ENCODE measurements at places on chromosomes 1 and 21. TPM values are rescaled to one million over a fixed set of nuclear protein-coding genes. Genes with fewer than 3 reads are reported as not detected.

- H3K4me1 ChIP-seq, result no peaks in the 10 kb centered on the region
- no peak for DNase-seq
- H3K27me3 ChIP-seq, result no peaks in the 10 kb centered on the region
- no peaks in the 10 kb centered on the region for H3K36me3 ChIP-seq
- no peak overlapping the region for H3K27ac ChIP-seq
- H3K4me3 ChIP-seq, result no peak overlapping the region
Observed at GRCh38 chr1:174167265-174167803, 8.0 kb downstream of the RABGAP1L start.

DNA sequence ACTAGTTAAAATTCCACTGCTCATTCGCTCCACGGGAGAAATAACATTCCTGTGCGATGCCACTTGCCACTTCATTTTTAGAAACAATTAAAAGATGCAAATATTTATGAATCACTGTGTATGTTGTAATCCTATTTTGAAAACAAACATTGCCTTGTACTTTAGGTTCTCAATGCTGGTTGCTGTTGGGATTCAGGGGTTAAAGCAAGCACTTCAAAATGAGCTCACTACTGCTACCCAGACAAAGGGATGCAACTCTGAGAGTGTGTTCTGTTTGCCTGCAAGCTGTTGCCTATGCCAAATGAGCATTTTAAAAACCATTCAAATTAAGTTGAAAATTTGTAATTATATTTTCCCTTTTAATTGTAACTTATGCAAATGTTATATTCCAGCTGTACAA is 87.5 kb downstream of the RWDD3 start:
- no peak overlapping the region for H3K4me3 ChIP-seq
- no peaks in the 10 kb centered on the region for H3K27me3 ChIP-seq
- DNase-seq, result no peak
- no peaks in the 10 kb centered on the region for H3K36me3 ChIP-seq

The PRDM2 gene
- total RNA-seq, result 22.9 TPM

The TINAGL1 gene
- 2.5 TPM for total RNA-seq

- no peaks in the 10 kb centered on the region for H3K36me3 ChIP-seq
- peaks cover 2% of the 10 kb centered on the region for H3K4me1 ChIP-seq
- no peak overlapping the region for H3K27ac ChIP-seq
- no peaks in the 10 kb centered on the region for H3K27me3 ChIP-seq
Observed at GRCh38 chr1:11887666-11888007, 28.9 kb upstream of the NPPB start.

DNA sequence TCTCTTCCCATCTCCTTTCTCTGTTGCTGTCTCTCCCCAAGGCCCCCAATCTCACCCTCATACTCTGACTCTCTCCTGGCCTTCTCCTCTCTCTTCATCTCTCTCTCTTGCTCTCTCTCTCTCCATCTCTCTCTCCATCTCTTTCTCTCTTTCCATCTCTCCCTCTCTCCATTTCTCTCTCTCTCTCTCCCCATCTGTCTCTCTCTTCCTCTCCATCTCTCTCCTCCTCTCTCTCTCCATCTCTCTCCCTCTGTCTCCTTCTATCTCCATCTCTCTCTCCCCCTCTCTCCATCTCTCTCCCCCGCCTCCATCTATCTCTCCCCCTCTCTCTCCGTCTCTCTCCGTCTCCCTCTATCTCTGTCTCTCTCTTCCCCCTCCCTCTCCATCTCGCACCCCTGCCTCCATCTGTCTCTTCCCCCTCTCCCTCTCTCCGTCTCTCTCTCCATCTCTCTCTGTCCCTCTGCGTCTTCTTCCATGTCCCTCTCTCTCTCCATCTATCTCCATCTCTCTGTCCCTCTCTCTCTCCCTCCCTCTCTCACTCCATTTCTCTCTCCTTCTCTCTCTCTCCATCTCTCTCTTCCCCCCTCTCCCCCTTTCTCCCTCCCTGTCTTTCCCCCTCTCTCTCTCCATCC is 16.0 kb upstream of the EPHA8 start:
- H3K36me3 ChIP-seq, result no peaks in the 10 kb centered on the region
- H3K4me1 ChIP-seq, result no peaks in the 10 kb centered on the region
- no peak for DNase-seq
- H3K27ac ChIP-seq, result no peak overlapping the region

GRCh38 chr1:23565776-23566175 is 6.5 kb upstream of the ID3 start:
- H3K4me3 ChIP-seq, result no peak overlapping the region
- H3K27ac ChIP-seq, result no peak overlapping the region
- H3K4me1 ChIP-seq, result peaks cover 9% of the 10 kb centered on the region
- H3K36me3 ChIP-seq, result no peaks in the 10 kb centered on the region
- no peak for DNase-seq

The EDN2 gene
- 0.22 TPM for total RNA-seq

The SLC25A34 gene
- 1.5 TPM for total RNA-seq

The MANEAL gene
- 22.7 TPM for total RNA-seq

The ROR1 gene
- 75.9 TPM for total RNA-seq

DNA sequence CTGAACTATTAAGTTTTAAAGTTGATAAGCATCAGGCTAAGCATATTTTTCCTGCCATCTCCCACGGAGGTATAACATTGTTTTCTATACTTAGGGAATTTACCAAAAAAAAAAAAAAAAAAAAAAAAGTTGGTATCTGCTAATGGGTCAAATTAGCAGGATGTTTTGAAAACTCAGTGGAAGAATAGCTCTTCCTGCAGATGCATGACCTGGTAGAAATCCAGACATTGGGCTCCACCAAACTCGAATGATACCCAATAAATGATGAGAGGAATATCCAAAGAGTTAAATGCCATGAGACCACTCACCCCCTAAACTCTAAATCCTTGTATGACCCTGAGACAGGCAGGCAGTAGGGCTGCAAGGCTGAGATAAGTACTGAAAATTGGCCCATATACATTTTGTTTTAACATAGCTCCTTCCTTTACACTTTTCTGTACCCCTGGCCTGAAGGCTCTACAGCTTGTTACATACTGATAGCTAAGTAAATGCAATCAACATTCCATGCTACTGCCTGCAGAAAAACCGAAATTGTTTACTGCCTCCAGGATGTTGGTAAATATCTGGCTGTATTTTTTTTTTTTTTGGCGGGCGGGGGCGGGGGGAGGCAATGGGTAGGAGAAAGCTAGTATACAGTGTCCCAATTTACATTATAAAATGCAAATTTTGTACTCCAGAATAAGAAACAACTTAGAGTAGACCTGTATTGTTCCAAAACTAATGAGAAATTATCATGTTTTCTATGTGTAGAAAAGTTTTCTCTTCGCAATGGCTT is 57.6 kb downstream of the NFIA start:
- DNase-seq, result no peak
- no peak overlapping the region for H3K4me3 ChIP-seq
- H3K27ac ChIP-seq, result no peak overlapping the region
- peaks cover 3% of the 10 kb centered on the region for H3K4me1 ChIP-seq
- no peaks in the 10 kb centered on the region for H3K36me3 ChIP-seq
- H3K27me3 ChIP-seq, result no peaks in the 10 kb centered on the region

- no peak overlapping the region for H3K27ac ChIP-seq
- H3K4me3 ChIP-seq, result no peak overlapping the region
Observed at GRCh38 chr21:20720623-20721022, 277.6 kb upstream of the NCAM2 start.

The ARHGEF10L gene
- 20.2 TPM for total RNA-seq

GRCh38 chr1:191049781-191050180 is 572.1 kb upstream of the BRINP3 start:
- H3K27me3 ChIP-seq, result no peaks in the 10 kb centered on the region
- H3K36me3 ChIP-seq, result no peaks in the 10 kb centered on the region
- DNase-seq, result no peak

DNA sequence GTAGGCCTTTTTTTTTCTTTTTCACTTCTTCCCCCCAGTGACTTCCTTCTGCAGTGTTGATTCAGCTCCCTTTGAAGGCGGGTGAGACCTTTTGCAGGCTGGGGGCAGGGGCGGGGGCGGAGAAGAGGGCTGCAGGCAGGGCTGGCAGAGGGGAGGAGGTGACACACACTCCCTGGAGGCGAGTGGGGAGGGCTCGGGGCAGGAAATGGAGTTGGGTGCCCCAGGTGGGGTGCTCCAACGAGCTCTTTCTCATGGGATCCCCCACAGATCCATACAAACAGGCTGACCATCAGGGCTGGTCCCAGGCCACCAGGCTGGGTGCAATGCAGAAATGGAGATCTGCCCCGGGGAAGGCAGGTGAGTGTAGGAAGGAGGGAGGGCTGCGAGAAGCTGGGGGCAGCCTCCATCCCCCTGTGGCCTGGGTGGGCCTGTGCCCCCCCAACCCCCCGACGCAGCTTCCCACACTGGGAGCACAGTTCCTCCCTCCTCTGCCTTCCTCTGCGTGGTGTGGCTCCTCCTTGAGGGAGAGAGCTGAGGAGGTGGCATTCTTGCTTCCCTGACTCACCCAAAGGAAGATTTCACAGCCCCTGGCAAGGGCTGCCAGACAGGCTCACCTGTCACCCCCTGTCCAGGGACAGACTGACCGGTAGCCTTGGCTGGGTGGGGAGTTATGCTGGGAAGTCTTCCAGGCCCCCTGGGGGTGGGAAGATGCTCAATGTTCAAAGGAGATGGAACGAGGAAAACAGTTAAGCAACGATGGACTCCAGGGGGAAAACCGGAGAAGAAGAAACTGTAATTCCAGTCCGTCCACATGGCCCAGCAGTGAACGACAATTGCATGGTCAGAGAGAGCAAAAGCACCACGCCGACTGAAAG is 7.1 kb upstream of the ITGB2 start:
- H3K27ac ChIP-seq, result no peak overlapping the region
- H3K36me3 ChIP-seq, result no peaks in the 10 kb centered on the region
- H3K4me3 ChIP-seq, result 0 out of 3 replicates have a peak overlapping the region, but pooled peaks have one; percentile 13
- DNase-seq, result peak; percentile 57

DNA sequence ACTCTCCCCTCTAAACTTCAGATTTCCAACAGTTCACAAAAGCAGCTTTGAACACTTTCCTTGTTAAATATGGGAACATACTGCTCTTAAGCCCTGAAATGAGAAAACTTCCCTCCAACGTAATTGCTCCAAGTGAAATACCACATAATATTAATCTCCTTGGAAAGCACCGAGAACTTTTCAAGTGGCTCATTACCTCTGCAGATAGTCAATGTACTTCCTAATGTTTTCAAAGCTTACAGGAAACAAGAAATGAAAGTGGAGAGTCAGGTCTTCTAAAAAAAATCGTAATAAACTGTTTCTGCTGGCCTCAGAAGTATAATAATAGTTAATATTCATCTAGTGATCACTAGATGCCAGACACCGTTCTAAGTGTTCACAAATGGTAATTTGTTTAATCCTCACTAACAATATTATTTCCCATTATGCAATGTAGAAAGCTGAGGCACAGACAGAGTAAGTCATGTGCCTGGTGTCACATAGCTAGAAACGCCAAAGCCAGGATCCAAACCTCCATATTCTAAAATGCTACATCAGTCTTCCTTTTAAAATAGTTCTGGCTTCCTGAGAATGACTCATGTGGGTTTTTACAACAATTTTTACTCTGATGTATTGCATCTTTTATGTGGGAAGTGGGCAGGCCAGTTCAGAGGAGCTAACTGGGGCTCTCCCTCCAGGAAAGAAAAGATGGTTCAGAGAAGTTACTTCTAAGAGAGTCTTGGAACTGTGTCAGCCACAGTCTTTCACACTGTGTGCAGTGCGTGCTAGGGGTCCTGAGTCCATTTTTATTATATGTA is 177.2 kb downstream of the PLPPR4 start:
- DNase-seq, result no peak
- H3K27me3 ChIP-seq, result no peaks in the 10 kb centered on the region
- H3K4me1 ChIP-seq, result no peaks in the 10 kb centered on the region
- H3K4me3 ChIP-seq, result no peak overlapping the region
- no peak overlapping the region for H3K27ac ChIP-seq

GRCh38 chr21:42426424-42426823 is 22.7 kb downstream of the UBASH3A start:
- no peak overlapping the region for H3K27ac ChIP-seq
- no peaks in the 10 kb centered on the region for H3K27me3 ChIP-seq
- no peaks in the 10 kb centered on the region for H3K36me3 ChIP-seq
- DNase-seq, result no peak
- no peak overlapping the region for H3K4me3 ChIP-seq

The KDF1 gene
- total RNA-seq, result 19.5 TPM

GRCh38 chr1:98056781-98057180 is 135.9 kb upstream of the DPYD start:
- H3K27me3 ChIP-seq, result peaks cover 2% of the 10 kb centered on the region
- H3K4me1 ChIP-seq, result no peaks in the 10 kb centered on the region
- no peak overlapping the region for H3K27ac ChIP-seq
- H3K4me3 ChIP-seq, result no peak overlapping the region

GRCh38 chr1:93681989-93682412 is 364 bp upstream of the BCAR3 start:
- peak overlapping the region; percentile 92 for H3K4me3 ChIP-seq
- 0 out of 2 replicates have a peak, but pooled peaks cover 2% of the 10 kb centered on the region for H3K4me1 ChIP-seq
- no peaks in the 10 kb centered on the region for H3K36me3 ChIP-seq
- H3K27ac ChIP-seq, result no peak overlapping the region
- DNase-seq, result no peak
- H3K27me3 ChIP-seq, result no peaks in the 10 kb centered on the region

DNA sequence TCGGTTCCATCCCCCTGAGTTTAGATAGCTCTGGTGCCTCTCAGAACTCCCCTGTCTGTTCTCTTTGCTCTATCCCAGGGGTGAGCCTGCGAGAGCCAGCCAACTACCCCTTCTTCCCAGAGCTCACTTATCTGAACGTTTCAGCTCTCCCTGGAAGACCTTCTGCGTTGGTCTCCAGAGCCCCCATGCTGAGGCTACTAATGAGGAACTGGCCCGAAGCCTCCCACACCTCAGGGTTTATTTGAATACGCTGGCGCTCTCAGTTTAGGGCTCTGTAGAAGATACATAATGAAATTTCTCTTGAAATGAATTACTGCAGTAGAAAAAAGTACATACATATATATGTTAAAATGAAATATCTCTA is 43.5 kb downstream of the TCEANC2 start:
- peaks cover 1% of the 10 kb centered on the region for H3K36me3 ChIP-seq
- H3K4me1 ChIP-seq, result no peaks in the 10 kb centered on the region
- no peak overlapping the region for H3K4me3 ChIP-seq
- H3K27ac ChIP-seq, result no peak overlapping the region

The NES gene
- total RNA-seq, result 168 TPM

DNA sequence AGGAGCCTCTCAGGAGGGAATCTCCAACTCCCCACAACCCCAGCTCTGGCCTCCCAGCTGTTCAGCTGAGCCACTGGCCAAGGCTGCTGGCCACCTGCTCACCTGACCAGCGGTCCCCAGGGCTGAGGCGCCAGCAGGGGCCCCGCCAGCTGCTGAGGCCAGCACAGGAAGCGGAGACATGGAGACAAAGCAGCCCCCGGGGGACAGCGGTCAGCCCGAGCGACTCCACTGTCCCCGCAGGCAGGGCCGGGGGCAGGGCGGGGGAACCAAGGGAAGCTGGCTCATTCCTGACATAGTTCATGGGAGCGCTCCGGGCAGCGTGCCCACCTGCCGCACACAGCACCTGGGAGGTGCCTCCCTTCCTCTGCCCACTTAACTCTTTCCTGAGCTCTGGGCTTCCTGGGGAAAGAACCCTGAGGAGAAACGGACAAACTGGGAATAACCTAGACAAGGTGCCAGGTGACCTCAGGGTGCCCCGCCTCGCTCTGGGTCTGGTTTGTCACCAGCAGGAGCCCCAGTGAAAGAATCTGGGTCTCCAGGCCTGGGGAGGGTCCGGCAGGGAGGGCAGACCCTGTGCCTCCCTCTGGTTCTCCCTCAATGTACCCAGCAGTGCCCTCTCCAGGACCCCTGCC is 10.7 kb downstream of the EPHA2 start:
- H3K4me3 ChIP-seq, result peak overlapping the region; percentile 44
- peaks cover 15% of the 10 kb centered on the region for H3K4me1 ChIP-seq
- peaks cover 30% of the 10 kb centered on the region for H3K36me3 ChIP-seq
- H3K27me3 ChIP-seq, result no peaks in the 10 kb centered on the region
- DNase-seq, result peak; percentile 77

Measured in H9 (cell line).